Pancreas (tissue), 10 donors: ENCODE measurements at places on chromosomes 2 and 18.
A peak's percentile ranks its signal among the peaks of the same experiment; 100 is the strongest.

GRCh38 chr2:158113741-158114295, 12.1 kb downstream of the UPP2 start:
- no peak overlapping the region for H3K27ac ChIP-seq
- no peaks in the 10 kb centered on the region for H3K36me3 ChIP-seq
- no peaks in the 10 kb centered on the region for H3K4me1 ChIP-seq
- no peak for DNase-seq

DNA sequence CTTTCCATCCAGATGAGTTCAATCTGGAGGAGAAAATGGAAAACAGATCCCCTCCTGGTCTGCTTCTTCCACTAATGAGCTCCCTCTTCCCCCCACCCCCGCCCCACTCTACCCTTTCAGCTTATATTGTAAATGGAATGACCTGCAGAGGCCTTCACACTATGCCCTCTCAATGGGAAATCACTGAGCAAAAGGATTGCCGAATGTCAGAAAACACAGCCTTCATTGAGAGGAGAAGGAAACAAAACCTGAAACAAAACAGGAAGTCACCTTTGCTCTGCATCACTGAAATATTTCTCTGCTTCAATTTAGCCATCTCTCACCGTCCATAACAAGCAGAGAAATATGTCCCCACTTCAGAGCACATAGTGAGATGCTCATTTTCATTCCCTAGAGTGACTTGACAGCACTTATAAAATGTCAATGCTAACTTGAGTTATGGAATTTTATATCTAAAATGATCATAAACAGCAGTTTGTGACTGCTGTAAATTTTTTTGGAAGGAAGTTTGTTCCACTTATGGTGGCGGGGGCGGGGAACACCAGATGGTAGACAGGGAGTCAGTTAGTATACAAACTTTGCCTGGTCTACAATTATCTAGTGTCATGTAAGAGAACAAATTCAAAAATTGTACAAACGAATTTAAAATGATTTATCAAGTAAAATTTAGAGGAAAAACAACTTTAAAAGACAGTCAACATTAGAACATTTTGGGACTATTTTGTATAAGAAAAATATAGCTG, 1.8 kb upstream of the FRZB start:
- no peak for DNase-seq
- H3K27me3 ChIP-seq, result no peaks in the 10 kb centered on the region
- H3K27ac ChIP-seq, result no peak overlapping the region
- H3K4me1 ChIP-seq, result no peaks in the 10 kb centered on the region
- H3K36me3 ChIP-seq, result no peaks in the 10 kb centered on the region

DNA sequence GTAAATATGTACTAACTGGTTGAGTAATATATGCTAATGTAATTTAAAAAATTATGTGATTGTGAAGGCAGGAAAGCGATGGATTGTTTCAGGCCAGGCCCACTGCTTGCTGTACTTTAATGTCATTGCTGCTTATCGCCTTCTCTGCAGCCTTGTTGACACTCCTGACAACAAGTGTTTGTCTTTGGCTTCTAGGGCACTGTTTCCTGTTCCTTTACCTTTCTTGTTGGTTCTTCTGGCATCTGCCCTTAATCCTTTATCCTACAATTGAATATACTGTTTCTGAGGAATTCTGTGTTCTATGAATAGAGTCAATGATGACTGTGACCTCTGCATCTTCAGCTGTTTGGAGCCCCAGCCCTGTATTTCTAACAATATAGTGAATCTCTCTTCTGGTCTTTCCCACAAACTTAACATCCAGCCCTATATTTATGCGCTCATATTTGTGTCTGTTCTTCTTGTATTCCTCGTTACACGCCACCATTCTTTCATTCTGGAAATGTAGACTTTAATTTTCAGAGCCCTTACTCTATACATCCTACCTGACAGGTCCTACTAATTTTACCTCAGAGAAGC, 17.6 kb downstream of the ACSL3 start:
- DNase-seq, result no peak
- no peaks in the 10 kb centered on the region for H3K27me3 ChIP-seq
- H3K27ac ChIP-seq, result no peak overlapping the region

DNA sequence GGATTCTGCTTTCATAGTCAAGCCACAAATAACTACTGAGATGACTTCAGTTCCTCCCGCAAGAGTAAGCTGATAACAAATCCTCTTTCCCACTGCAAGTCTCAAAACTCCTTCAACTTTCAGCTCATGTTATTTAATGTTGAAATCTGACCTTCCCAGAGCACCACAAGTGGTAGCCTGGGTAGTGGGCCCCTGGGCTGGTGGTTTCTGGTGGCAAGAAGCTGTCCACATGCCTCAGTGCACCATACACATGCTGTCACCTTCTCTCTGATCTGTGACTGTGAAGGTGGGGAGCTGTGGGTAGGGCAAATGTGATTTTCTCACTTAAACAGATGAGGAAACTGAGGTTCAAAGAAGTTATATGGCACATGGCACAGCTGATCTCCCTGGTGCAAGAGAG, 246.1 kb upstream of the EPAS1 start:
- H3K4me1 ChIP-seq, result no peaks in the 10 kb centered on the region
- H3K4me3 ChIP-seq, result no peak overlapping the region

GRCh38 chr2:235847576-235847975, 320.6 kb downstream of the GBX2 start:
- H3K4me3 ChIP-seq, result no peak overlapping the region
- H3K27me3 ChIP-seq, result no peaks in the 10 kb centered on the region
- no peak for DNase-seq
- H3K36me3 ChIP-seq, result no peaks in the 10 kb centered on the region
- H3K4me1 ChIP-seq, result no peaks in the 10 kb centered on the region

DNA sequence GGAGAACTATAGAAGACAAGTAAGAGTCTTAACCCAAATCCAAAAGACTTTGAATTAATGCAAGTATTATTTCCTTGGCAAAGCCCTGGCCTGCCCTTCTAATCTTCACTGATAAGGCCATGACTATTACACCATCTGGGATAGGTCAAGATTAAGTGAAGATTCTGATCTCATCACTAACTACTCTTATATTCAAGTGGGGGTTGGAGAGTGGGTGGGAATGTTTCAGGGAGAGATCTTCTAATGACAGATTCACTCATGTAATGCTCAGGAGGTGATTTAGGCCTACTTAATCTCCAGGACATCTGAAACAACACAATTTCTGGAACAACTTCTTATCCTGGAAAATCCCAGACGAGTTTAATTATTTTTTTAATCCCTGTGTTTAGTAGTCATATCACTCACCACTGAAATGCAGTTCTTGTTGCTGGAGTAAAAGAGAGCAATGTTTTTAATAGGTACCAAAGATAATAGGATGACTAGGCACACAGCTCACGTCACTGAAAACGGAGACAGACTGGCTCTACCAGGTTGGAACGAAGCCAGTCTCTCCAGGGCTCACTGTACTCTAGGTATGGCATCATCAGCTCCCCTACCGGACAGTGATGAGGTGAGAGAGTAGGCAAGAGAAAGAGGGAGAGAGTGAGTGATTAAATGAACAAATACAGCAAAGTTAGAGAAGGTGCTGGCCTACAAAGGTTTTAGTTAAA, 133.1 kb downstream of the NCKAP5 start:
- H3K27ac ChIP-seq, result no peak overlapping the region
- no peak for DNase-seq
- H3K4me3 ChIP-seq, result no peak overlapping the region
- H3K36me3 ChIP-seq, result no peaks in the 10 kb centered on the region

GRCh38 chr2:224220586-224221255, 181.2 kb downstream of the FAM124B start:
- no peaks in the 10 kb centered on the region for H3K4me1 ChIP-seq
- DNase-seq, result no peak
- H3K27ac ChIP-seq, result no peak overlapping the region
- no peak overlapping the region for H3K4me3 ChIP-seq

DNA sequence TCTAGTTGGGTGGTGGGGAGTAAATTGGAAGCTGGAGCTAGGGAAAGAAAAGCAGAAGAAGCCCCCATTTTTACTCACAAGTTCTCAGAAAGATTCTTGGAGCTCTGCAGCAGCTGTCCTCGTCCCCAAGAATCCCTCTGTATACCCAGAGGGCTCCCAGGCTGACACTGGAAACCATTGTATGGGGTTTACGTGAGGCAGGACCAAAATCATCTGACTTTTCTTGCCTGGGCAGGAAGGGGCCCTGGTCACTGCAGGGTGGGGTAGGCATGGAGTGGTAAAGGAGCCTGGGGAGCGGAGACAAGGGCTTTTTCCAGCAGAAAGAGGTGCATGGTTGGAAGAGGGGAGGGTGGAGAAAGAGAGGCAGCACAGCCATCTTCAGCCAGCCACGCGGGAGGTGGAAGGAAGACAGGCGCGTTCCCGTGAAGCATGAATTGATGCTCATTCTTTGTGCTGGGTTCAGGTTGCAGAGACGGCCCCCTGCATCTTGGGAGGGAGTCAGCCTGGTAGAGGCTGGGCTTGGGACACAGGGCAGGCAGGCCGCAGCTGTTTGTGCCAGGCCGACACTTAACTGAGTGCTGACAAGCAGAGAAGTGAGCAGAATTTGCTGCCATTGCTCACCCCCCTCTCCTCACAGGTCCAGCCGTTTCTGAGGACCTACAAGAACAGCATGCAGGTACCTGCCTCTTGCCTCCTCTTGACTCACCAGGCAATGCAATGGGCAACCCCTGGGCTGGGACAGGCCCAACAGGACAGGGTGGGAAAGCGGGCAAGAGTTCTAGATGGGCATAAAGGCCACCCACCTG, 94.8 kb downstream of the PLB1 start:
- peaks cover 11% of the 10 kb centered on the region for H3K4me1 ChIP-seq
- no peak overlapping the region for H3K4me3 ChIP-seq
- no peak overlapping the region for H3K27ac ChIP-seq
- H3K36me3 ChIP-seq, result no peaks in the 10 kb centered on the region

DNA sequence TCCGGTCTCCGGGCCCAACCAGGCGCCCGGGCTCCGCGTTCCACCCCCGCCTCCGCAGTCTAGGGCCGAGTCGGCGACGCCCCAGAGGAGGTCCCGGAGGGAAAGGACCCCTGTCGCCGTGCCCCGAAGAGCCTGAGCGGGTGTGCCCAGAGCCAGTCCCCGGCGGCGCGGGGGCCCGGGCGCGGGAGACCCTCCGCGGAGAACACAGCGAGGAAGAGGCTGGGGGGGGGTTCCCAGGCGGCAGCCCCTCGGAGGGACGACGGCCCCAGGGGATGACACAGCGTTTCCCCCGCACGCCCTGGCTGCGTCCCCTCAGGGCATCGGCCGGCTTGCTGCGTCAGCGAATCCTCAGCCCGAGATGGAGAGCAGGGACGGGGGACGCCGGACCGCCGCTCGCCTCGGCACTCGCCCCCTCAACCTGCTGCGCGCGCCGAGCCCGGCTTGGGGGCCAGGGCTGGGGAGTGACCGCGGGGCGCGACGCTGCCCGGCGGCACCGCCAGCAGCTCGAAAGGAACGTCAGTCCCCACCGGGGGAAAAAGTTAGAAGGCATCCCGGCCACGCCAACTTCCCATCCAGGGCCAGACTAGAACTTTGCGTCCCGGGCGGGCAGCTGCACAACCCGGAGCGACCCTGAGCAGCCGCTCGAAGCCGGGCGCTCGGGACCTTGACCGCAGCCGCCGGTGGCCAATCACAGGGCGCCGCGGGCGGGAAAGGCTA, 711 bp downstream of the SFXN5 start:
- H3K27me3 ChIP-seq, result no peaks in the 10 kb centered on the region
- H3K4me3 ChIP-seq, result peak overlapping the region; percentile 92
- H3K4me1 ChIP-seq, result no peaks in the 10 kb centered on the region
- peak overlapping the region; percentile 90 for H3K27ac ChIP-seq
- H3K36me3 ChIP-seq, result no peaks in the 10 kb centered on the region

GRCh38 chr2:160474891-160475787, 18.5 kb downstream of the RBMS1 start:
- H3K27me3 ChIP-seq, result no peaks in the 10 kb centered on the region
- no peaks in the 10 kb centered on the region for H3K36me3 ChIP-seq
- no peaks in the 10 kb centered on the region for H3K4me1 ChIP-seq
- DNase-seq, result no peak
- no peak overlapping the region for H3K4me3 ChIP-seq
- no peak overlapping the region for H3K27ac ChIP-seq

DNA sequence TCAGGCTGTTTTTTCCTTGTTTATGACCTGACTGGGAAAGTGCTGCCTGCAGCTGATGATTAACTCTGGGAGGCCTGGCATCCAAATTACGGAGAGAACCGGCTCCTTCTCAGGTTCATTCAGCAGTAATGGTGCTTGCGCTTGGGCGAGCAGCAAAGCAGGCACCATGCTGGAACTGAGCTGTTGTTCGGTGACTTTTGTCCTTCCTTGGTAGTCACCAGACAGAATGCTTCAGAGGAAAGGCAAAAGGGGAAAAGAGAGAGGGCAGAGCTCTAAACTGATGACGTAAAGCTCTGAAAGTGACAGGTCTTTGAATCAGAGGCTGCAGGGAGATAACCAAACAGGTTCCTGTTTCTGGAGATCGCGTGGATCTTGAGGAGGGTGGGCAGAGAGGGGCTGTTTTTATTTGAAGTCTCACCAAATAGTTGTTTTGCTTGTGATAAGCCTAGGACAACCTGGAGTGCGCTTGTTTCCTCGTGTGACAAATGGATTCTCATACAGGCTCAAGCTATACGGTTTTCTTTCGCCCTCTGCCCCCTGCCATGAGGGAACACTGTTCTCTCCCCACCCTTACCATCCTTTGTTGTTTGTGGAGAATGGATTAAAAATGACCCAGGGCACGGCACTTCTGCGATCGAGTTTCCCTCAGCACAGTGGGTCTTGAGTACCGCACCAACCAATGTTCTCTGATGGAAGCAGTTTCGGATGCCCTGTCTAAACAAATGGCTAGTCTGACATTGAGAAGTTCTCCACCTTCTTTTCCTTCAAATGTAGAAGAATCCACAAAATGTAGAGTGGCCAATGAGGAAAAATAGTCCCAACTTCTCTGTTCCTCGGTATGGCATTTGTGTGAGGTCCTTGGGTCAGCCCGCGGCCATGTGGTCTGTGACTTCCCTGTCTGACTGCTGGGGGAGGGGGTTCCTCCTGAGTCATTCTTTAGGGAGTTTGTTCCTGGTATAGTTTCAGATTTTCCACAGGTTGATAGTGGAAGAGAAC, 1.3 kb downstream of the RASGRP3 start:
- peak overlapping the region; percentile 2 for H3K4me3 ChIP-seq
- H3K27me3 ChIP-seq, result no peaks in the 10 kb centered on the region
- peaks cover 17% of the 10 kb centered on the region for H3K4me1 ChIP-seq

GRCh38 chr2:108923736-108924579, 65.1 kb downstream of the EDAR start:
- no peak overlapping the region for H3K4me3 ChIP-seq
- no peaks in the 10 kb centered on the region for H3K27me3 ChIP-seq
- no peaks in the 10 kb centered on the region for H3K36me3 ChIP-seq
- DNase-seq, result peak; percentile 35

GRCh38 chr2:30038419-30038818, 108.4 kb upstream of the YPEL5 start:
- H3K27me3 ChIP-seq, result no peaks in the 10 kb centered on the region
- H3K36me3 ChIP-seq, result no peaks in the 10 kb centered on the region
- DNase-seq, result no peak
- no peak overlapping the region for H3K27ac ChIP-seq
- no peaks in the 10 kb centered on the region for H3K4me1 ChIP-seq
- H3K4me3 ChIP-seq, result no peak overlapping the region

DNA sequence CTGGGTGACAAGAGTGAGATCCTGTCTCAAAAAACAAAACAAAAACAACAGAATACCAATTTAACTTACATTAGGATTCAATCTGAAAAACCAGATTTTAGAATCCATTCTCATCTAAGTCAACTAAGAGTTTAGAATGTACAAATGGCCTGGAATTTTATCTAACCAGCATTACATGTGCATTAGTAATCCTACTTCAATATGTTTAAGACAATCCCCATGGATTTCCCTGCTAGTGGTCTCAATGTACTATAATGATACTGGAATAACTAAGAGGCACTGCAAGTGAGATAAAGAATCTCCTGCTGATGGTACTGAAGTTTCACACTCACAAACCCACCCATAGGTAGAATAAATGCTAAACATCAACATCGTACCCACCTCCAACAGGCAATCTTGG, 53.9 kb upstream of the DNER start:
- DNase-seq, result no peak
- H3K4me1 ChIP-seq, result no peaks in the 10 kb centered on the region
- H3K36me3 ChIP-seq, result peaks cover 56% of the 10 kb centered on the region
- no peak overlapping the region for H3K4me3 ChIP-seq
- no peak overlapping the region for H3K27ac ChIP-seq
